ENCODE measurements at places on chromosomes 13 and 19. TPM values are rescaled to one million over a fixed set of nuclear protein-coding genes. Genes with fewer than 3 reads are reported as not detected.

The TARM1 gene
- total RNA-seq = not detected

The MYPOP gene
- total RNA-seq = 2.0 TPM

The RETN gene
- total RNA-seq = not detected

The FCER2 gene
- 0.17 TPM for total RNA-seq

The CD79A gene
- total RNA-seq = 0.45 TPM

The IZUMO2 gene
- total RNA-seq = not detected

The ALG11 gene
- 23.8 TPM for total RNA-seq

The ERCC1 gene
- total RNA-seq = 42.4 TPM
